Stimulated activated CD8-positive, alpha-beta memory T cell treated with anti-CD3 and anti-CD28 coated beads, Interleukin-7, amount 100 ng/mL, for 48 hours (primary cell): ENCODE measurements at places on chromosomes 7 and 10.
A peak's percentile ranks its signal among the peaks of the same experiment; 100 is the strongest.

DNA sequence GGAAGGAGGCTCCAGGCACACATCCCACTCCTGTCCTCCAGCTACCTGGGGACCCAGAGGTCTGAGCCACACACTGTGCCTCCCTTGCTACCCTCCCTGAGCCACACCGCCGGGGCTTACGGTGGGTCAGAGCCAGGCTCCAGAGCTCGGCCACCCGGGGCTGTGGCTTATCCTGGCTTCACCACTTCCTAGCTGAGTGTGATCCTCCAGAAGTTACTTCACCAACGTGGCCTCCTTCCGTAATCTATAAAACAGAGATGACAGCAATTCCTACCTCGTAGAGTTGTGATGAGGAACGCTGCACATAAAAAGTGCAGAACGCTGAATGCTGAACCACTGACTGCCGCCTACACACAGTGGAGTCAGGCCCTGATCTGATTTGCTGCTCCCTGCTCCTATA lies 285.0 kb downstream of the PRPF18 start:
- DNase-seq = no peak

- DNase-seq = no peak
These were observed 123.7 kb downstream of the TACC2 start for GRCh38 chr10:122112625-122113160.

DNA sequence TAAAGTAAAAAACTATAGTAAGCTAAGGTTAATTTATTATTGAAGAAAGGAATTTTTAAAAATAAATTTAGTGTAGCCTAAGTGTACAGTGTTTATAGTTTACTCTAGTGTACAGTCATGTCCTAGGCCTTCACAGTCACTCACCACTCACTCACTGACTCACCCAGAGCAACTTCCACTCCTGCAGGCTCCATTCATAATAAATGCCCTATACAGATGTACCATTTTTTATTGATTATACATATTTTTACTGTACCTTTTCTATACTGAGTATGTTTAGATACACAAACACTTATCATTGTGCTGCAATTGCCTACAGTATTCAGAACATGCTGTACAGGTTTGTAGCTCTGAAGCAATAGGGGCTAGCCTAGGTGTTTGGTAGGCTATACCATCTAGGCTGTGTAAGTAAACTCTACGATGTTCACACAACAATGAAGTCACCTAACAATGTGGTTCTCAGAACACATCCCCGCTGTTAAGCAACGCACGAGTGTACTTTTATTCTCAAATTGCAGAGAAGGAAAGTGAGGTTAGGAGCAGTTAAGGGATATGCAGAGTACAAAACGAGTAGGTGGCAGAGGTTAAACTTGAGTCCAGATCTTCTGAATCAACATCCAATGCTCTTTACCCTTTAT lies 38.9 kb upstream of the PLCE1 start:
- DNase-seq = no peak

DNA sequence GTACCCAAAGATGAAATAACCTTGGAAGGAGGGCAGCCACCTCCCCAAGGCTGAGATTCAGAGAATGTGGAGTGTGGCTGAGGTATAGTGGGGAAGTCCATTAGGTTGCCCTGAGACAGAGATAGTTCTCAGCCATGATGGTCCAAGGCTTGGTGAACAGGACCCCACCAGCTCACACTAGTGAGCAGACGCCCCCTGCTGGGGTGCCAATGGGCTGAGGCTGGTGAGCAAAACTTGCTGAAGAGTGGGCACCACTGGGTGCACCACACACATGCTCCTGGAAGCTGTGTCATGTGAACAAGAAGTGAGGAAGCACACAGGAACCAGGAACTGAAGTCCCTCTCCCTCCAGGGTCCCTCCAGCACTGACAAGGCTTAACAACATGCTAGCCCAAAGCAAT lies 8.9 kb downstream of the FBXL13 start:
- peak; percentile 14 for DNase-seq

DNA sequence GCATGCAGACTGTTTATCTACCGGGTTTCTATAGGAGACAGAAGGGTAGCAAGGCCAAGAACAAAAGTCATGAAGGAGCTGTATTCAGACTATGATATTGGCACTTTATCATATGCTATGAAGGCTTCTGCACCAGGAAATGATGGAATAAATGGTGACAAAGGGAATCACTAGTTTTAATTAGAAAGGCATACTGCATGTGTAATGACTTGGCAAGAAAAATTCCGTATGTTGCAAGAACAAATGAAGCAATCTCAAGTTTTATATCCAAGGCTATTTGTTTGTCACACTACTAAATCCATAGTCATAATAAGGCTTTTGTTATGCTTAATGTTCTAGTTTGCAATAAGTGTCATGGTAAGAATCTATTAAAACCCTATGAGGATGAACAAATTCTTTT lies 230.9 kb downstream of the ZEB1 start:
- no peak for DNase-seq

DNA sequence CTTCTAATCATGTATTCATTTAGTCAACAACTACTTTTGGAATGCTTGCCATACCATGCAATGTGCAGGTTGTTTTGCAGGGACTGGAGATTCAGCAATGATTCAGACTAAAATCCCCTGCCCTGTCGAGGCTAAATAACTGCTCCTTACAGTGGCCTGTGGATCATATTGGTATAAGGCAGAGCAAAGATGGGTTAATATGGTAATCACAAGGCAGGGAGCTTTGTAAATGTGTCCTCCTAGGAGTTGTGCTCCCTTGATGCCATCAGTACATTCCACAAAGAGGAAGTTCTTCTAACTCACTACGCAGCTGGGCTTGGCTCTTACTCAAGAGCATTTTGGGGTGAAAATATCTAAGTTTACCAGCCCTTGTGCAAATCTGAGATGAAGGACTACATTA lies 614 bp upstream of the IFIT2 start:
- DNase-seq = no peak

- DNase-seq = peak; percentile 10
These were observed 23.3 kb upstream of the GPR22 start for GRCh38 chr7:107446531-107446930.

- no peak for DNase-seq
These were observed 229.1 kb downstream of the BAMBI start for GRCh38 chr10:28906415-28906814.

DNA sequence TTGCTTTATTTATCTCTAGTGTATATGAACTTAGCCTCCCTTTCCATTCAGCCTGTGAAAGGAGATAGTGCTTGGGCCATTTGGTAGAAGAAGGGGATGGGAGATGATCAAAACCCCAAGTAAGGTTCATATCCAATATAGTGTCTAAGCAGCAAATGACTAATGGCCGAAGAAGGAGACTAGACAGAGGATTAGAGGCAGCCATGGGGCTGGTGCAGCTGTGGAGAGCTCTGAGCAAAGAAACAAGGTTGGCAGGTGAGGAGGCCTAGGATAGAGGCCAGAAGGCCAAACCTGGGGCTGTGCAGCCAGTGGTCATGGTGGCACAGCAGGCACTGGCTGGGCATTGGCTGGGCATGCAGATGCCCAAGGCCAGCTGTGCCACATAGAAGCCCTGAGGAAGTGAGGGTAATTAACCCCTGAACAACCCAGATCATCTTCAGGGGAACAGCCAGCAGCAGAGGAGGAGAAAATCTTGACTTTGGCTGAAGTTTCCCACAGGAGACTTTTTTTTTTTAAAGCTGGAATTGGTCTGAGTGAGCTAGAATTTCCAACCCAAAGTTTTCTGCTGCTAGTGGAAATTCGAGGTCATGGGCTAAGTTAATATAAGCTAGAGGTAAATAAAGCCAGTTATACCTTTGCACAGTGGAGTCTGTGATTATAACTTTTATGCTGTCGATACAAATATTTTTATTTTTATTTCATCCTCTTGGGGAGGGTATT lies 10.3 kb upstream of the CPA1 start:
- no peak for DNase-seq

DNA sequence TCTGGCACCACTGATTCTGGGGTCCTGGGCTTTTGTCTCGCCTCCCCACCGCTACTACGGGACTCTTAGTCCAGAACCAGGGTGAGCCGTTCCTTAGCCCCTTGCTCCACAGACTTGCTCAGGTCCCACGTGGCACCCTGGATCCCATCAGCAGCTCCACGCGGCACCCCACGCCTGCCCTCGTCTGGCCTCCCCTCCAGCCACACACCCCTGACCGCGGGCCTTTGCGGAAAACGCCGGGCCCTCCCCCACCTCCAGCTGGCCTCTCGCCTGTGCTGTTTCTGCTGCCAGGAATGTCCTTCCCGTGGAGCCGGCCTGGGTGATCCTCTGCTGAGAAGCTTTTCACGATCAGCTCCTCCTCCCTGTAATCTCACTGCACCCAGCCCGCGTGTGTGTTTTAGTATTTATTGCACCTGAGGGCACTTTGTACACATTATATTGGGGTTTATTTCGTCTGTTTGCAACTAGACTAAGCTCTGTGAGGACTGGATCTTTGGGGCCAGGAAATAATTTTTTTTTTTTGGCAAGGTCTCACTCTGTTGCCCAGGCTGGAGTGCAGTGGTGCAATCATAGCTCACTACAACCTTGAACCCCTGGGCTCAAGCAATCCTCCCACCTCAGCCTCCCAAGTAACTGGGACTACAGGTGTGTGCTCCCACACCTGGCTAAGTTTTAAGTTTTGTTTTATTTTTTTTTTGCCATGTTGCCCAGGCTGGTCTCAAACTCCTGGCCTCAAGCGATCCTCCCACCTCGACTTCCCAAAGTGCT lies 10.5 kb upstream of the TTYH3 start:
- no peak for DNase-seq

DNA sequence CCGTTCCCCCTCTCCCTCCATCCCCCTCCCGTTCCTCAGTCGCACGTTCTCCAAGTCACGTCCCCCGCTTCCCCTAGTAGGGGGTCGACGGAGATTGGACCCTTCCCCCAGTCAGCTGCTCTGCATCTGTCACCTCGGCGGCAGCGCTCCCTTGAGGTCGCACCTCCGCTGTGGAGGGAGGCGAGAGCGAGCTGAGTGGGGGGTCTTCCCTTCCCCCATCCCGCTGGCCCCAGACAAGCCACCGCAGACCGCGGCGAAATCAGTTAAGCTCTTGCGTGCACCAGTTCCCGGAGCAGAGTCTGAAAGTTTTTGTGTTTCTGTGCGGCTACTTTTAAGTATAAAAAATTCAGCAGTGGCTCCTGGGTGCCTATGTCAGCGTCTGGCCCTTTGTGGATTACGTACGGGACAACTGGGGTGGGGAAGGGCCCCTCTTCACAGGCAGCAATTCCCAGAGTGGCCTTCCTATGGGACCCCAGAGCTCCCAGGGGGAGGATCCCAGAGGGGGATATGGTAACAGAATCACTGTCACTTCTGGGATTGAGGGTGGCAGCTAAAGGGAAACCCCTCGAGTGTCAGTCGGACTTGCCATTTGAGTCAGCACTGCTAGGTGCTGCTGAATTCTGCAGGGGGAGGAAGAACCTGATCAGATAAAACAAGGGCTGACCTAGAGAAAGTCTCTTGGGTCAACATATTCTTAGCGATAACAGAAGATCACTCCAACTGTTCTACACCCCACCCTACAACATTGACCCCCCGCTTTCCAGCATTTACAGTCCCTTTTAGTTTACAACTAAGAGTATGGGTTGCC lies 12.5 kb upstream of the DDIT4 start:
- DNase-seq = no peak

DNA sequence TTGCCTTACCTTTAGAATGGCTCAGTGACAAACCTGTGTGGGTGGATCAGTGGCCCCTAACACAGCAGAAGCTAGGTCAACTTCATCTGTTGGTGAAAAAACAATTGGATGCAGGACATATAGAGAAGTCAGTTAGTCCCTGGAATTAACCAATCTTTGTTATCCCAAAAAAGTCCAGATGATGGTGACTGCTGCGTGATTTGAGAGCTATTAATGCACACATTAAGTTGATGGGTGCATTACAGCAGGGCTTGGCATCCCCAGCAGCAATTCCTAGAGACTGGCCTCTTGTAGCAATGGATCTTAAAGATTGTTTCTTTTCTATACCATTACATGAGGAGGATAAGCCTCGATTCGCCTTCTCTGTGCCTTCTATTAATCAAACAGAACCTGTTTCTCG lies 33.3 kb downstream of the OR13A1 start:
- DNase-seq = no peak

DNA sequence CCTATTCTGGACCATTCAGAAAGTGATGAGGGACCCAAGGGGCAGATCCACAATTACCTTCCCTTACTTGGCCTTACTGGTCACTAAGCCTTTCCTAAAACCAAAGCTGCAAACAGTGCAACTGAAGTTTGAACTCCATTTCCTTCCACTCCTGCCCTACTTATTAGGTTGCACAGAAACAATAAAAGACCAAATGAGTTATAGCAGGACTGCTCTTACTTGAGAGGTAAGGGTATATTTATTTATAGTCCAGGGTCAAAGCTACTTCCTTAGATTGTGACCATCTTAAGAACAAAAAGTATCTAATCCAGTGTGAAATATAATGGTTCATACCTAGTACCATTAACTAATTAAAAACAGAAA lies 27.0 kb downstream of the CDK6 start:
- DNase-seq = no peak

DNA sequence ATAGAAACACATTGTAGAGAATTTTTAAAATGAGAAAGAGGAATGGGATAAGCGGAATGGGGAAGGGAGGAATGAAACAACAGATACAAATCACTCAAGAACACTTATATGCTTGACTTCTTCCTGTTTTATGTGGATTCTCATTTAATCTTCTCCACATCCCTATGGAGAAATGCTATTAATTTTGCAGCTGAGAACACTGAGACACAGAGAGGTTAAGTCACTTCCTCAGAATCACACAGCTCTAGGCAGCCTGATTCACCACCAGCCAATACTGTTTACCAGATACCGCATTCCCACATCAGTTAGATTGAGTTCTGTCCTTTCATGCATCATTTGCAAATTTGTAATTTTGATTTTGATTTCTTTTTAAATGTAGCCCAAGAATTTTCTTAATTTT lies 170.5 kb downstream of the SH2D4B start:
- no peak for DNase-seq

DNA sequence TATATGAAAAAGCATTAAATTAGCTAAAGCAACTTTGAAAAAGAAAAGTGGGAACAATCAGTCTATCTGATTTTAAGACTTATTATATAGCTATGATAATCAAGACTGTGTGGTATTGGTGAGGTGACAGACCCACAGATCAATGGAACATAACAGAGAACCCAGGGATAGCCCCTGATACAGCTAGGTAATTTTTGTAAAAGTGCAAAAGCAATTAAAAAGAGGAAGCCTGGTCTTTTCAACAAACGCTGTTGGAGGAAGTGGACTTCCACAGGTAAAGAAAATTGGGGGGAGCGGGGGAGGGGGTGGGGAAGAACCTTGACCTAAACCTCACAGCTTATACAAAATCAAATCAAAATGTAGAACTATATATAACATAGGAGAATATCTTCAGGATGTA lies 45.4 kb downstream of the GNA12 start:
- DNase-seq = no peak
